Left cardiac atrium (tissue), 4 donors: ENCODE measurements at places on chromosomes 7 and 10. TPM values are rescaled to one million over a fixed set of nuclear protein-coding genes. Genes with fewer than 3 reads are reported as not detected.

FLNC gene
- total RNA-seq = 226 TPM

CAMK2B gene
- 75.8 TPM for total RNA-seq

CLEC2L gene
- 0.34 TPM for total RNA-seq

SPOCK2 gene
- 8.1 TPM for total RNA-seq

LRGUK gene
- total RNA-seq = 0.24 TPM

MSMB gene
- not detected for total RNA-seq

ADAM8 gene
- 3.8 TPM for total RNA-seq

VIPR2 gene
- total RNA-seq = 8.5 TPM

FGFR2 gene
- 24.4 TPM for total RNA-seq
